GM03348 (cell line): ENCODE measurements at places on chromosomes 12 and 14.
A peak's percentile ranks its signal among the peaks of the same experiment; 100 is the strongest.

DNA sequence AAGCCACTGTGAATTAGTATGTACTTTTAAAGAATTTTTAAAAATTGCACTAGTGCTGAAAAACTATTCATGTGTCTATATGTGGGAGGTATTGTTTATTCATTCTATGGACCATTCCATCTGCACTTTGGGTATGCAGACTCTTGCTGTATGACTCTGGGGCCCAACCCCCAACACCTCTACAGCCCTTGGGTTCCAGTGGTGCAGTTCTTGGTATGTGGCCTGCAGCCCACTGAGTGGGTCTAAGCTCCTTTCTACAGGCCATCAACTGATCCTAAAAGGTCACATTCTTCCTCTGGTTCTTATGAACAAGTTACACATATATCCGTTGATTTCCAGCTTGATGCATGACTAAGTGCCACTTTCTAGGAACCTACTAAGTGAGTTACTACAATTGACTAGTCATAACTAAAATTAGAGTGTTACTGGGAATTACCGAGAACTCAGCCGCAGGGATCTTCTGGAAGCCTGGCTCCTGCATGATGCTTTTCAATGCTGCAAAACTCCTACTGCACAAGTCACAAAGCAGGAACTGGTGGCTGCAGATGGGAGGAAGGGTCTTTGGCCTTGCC, 62.4 kb upstream of the MED13L start:
- peak; percentile 48 for DNase-seq

DNA sequence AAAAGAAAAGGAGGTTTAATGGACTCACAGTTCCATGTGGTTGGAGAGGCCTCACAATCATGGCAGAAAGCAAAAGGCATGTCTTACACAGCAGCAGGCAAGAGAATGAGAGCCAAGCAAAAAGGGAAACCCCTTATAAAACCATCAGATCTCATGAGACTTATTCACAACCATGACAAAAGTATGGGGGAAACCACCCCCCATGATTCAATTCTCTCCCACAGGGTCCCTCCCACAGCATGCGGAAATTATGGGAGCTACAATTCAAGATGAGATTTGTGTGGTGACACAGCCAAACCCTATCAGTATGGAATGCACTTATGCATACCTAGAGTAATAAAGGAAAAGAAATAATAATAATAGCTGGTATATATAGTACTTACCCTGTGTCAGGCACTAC, 4.5 kb upstream of the GLIPR1 start:
- no peak for DNase-seq

DNA sequence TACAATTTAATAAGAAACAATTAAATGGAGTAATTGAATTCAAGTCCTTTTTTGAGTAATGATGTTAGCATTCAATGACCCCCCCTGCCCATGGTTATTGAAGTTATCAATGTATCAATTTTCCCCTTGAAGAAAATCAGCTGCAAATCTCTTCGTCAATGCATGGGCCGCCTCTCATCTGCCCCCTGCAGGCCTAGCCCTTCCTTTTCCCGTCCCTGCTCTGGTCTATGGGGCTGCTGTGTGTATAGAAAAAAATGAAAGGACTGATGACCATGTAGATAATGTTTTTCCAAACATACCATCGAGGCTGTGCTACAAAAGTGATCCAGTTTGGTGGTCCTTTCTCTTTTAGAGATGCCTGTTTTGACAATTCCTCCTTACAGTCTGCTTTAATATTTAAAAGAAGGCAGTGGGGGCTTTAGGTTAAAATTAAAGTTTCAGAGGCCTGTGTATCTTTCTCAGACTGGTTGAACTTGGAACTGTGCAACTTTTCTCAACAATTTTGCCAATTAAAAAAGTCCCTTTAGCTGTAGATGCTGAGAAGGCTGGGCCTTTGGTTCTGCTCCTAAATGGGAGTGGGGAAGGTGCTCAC, 98.4 kb downstream of the APAF1 start:
- DNase-seq, result no peak

DNA sequence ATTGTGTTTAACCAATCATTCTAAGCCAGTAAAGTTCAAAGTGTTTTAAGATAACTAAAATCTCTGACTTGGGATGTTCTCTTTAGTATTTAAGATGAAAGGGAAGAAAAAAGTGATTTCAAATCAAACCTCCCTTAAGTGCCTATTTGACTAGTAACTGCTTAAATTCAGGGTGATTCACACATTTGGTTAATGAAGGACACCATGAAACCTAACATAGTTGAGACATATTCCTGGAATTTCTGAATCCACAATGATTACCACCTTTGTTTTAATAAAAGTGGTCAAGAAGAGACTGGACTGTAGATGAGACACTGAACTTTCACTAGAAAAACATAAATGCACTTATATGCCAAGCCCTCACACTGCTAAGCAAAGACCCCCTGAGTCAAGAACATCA, 138.7 kb downstream of the MED13L start:
- DNase-seq, result no peak

- no peak for DNase-seq
These were observed 18.8 kb upstream of the FAIM2 start for GRCh38 chr12:49922349-49923034.

DNA sequence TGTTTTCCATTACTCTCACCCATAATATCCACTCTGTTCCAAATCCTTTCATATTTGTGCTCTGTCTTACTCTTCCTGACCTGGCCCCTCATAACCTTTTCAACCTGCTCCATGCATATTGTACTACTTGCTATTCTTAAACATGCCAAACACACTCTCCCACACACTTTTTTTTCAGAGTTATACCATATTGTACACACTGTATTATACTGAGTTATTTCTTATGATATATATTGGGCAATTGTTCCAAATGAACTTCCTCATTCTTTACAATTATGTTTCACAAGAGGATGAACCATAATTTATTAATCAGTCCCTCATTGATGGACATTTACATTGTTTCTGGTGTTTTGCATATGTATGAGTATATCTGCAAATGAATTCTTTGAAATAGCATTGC, 18.5 kb downstream of the ATL1 start:
- no peak for DNase-seq

DNA sequence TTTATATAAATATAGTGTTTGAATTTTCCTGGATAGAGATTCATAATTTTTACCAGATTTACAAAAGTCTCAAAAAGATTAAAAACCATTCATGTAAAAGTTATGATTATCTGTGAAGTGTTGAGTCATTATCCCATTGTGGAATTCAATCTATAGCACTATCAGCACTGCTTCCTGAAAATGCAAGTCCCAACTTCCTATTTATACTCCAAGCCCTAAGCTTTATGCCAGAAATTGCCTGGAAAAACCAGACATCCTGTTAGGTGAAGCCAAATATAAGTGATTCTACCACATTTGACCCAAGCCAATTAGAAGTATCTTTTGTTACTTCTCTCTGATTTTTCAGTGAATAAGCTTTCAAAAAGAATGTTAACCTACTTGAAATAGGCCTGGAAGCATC, 129.1 kb downstream of the GPR135 start:
- DNase-seq, result no peak

DNA sequence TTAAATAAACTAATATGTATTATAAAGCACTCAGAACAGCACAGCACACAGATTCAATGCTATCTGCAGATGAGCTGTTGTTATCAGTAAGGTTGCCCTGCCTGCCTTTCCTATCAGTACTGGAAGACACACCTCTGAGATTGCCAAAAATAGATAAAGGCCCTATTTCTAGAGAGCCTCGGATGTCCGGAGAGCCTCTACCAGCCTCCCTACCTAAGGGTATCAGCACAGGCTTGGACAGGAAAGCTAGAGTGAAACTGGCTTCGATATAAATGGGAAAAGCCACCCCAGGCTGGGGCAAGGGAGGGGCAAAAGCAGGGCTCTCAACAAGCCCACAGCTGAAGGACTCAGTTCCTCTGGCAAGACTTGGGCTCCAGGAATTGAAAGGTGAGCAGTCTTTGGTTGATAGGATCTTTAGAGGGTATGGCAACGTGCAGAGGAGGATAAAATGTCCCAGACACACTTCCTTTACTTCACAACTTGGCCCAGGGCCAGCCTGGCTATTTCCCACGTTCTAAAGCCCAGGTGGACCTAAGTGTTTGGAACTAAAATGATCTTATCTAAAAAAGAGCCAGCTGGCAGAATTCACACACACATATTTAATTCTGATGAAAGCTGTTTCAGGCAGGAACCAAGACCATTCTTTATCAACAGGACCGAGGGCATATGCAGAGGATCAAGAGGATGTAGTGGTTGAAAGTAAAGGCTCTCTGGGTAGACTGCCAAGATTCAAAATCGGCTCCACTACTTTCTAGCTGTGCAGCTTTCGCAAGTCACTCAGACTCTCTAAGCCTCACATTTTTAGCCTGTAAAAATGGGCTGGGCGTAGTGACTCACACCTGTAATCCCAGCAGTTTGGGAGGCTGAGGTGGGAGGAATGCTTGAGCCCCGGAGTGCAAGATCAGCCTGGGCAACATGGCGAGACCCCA, 37.8 kb upstream of the ITPR2 start:
- peak; percentile 13 for DNase-seq

GRCh38 chr12:15801770-15802744, 12.9 kb upstream of the EPS8 start:
- DNase-seq, result no peak

- DNase-seq, result no peak
These were observed 214.2 kb downstream of the CACNA1C start for GRCh38 chr12:2266666-2267620.

- DNase-seq, result no peak
These were observed 612.9 kb downstream of the CCER1 start for GRCh38 chr12:90342081-90342480.

DNA sequence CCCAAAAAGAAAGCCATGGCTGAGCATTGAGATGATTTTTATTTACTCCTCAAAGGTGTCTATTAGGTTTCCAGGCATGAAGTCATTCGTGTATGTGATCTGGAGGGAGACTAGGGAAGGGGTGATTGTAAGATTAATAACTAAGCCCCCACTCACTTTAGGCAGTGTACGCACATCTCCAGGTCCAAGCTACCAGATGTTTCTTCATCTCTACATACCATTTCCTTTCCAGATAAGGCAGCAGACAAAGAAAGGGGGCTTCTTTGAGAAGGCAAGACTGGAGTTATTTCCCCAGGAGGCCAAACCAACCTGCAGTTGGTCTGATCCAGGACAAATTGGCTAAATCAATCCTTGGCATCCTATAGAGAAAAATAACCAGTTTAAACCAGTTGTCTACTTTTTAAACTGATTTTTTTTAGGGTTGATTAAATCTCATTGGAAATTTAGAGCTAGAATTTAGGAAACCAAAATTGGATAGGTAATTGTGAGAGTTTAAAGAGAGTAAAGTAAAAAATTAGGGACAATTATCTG, 3.9 kb downstream of the HOXC13 start:
- no peak for DNase-seq

DNA sequence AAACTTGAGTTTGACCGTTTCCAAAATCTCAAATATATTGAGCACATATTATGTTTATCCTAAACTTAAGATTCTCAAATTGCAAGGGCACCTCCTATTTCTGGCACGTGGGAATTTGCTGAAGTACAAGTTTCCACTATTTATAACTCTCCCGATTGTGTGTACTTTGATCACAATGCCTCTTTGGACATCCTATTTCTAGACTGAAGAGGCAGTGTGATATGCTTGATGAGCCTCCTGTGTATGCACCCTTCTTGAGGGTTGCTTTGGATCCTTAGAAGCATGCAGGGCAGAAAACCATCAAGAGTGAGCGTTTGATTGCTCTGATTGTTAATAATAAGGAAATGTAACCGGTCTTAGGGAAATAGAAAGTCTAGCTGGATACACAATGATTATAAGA, 218.9 kb upstream of the RBM19 start:
- no peak for DNase-seq

DNA sequence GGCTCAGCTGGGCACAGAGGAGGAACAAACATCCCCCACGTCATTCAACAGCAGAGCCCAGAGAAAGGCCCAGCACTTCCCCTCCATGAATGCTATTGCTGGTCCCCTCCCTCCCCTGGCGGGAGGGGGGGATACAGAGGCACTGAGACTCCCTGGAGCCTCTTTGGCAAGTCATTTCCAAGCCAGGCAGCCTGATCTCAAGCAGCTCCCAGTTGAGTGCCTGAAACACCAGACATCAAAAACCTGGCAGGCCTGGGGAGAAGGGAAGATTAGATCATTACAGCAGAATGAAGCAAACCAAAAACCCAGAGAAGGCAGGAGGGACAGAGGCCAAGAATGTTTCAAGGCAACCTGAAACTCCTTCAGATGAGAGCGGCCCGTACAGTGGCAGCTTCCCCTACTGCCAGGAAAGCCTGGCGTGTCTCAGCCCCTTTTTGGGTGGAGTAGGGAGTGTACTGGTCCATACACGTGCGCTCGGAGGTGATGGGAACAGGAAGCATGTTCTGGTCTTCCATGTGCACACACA, 92.1 kb downstream of the LRRC74A start:
- DNase-seq, result peak; percentile 82

- DNase-seq, result no peak
These were observed 66.3 kb downstream of the NCOR2 start for GRCh38 chr12:124501112-124501561.

DNA sequence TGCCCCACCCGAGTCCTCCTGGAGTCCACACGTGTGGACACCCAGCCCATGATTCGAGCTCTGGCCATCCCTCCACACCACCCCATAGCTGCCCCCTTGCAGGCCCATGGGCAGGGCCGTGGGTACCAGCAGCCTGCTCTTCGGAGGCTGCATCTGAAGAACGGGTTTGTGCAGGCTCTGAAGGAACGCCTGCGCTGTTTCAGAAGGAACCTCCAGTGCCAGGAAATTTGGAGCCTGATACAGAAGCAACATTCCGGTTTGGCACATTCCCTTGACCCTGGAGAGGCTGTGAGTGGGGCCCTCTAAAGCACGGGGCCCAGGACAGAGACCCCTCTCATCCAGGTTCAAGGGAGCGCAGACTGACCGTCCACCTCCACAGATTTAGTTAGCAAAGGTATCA, 57.0 kb downstream of the ZNF664 start:
- no peak for DNase-seq

- DNase-seq, result peak; percentile 73
These were observed 32.4 kb downstream of the LTBP2 start for GRCh38 chr14:74579447-74580274.

DNA sequence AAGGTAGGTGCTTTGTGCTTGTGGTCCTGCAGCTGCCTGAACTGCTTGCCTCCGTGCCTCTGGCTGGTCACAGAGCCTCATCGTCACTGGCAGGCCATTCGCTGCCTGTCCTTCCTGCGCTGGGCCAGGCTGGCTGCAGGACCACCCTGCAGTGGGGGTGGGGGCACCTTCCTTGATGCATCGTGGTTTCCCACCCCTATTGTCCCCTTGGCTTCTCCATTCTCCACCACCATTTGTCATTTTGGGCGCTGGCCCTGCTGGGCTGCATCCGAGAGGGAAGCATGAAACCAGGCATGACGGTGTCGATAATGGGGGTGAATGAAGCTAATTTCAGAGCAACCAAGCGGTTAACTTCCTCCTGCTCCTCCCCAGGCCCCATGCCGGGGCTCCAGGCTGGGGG, 127.7 kb downstream of the NRXN3 start:
- no peak for DNase-seq

- DNase-seq, result no peak
These were observed 86.5 kb upstream of the CDKN3 start for GRCh38 chr14:54310151-54310850.

DNA sequence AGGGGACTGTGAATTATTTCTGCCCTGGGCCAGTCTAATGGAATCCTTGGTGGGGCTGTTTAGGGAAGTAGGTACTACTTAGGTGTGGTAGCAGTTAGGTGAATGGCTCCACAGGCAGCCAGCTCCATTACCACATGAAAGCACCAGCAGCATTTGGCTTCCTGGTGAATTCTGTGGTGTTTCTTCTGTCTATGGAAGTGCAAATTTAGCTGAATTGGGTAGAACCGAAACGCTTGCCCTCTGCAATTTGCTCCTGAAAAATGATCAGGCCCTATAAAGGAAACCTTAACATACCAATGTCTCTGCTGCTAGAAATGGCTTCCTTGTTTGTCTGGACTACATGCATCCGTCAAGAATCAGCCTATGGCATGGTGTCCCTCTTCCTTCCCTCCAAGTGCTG, 16.4 kb downstream of the FLRT2 start:
- no peak for DNase-seq
